ENCODE measurements at places on chromosomes 2 and 18.

DNA sequence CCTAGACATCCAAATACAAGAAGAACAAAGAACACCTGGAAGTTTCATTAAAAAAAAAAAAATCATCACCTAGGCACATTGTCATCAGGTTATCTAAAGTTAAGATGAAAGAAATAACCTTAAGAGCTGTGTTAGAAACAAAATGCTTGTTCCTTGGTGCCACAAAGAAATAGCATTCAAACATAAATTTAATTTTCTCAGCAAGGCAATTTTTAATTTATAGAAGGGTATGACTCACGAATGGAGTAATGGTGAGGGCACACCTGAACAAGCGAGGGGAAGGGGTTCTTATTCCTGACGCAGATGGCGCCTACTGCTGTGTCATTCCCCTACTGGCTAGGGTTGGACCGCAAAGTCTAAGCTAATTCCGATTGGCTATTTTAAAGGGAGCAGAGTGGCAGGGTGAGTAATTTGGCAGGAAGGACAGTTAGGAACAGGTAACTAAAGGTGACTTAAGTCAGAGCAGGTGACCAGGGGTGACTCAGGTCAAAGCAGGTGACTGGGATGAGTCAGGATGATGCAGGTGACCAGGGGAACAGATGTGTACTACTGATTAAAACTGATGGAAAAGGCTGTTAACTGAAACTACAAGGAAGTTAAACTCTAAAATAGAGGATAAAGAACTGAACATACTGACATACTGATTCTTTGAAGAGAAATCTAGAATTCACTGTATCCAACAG, 30.0 kb upstream of the TWSG1 start:
- DNase-seq: no peak

DNA sequence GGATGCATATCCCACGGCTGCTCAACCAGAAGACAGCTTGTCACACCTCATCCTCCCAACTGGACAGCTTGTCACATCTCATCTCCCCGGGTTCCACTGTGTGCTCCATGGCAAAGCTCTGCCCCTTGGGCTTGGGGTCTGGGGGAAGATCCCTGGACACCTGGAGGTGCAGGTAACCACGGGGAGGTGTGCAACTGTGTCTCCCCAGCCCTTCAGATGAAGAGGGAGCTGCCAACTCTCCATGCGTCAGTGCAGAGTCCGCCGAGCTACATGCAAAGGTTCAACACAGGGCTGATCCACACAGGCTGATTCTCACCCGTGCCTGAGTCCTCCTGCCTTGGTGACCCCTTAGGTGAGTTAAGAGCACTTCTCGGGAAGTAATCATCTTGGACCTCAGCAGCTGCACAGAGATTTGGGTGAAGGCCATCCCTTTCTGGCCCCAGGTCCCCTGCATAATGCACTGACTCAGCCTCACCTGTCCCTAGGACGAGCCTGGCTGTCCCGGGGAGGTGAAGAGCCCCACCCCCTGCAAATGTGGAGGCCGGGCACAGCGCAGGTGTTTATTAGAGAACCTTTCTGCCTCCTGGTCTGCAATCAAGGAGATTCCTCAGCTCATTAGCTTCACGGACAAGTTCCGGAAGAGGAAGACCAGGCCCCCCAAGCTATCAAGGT, 157.9 kb downstream of the PXDN start:
- no peak for DNase-seq

DNA sequence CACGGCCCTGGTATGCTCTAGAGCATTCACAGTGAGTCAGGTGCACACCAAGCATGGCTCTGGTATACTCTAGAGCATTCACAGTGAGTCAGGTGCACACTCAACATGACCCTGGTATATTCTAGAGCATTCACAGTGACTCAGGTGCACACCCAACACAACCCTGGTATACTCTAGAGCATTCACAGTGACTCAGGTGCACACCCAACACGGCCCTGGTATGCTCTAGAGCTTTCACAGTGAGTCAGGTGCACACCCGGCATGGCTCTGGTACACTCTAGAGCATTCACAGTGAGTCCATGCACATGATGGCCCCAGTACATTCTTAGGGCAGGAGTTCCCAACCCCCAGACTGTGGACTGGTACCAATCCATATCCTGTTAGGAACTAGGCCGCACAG, 158.1 kb downstream of the EIPR1 start:
- no peak for DNase-seq

- no peak for DNase-seq
Measured at GRCh38 chr18:10748641-10749040, 222.8 kb downstream of the NAPG start.

- no peak for DNase-seq
Measured at GRCh38 chr2:136495636-136496035, 269.7 kb upstream of the THSD7B start.

- peak; percentile 46 for DNase-seq
Measured at GRCh38 chr2:55093381-55093780, 43.1 kb upstream of the RTN4 start.

GRCh38 chr2:231936491-231936890, 10.3 kb upstream of the NPPC start:
- DNase-seq: no peak

DNA sequence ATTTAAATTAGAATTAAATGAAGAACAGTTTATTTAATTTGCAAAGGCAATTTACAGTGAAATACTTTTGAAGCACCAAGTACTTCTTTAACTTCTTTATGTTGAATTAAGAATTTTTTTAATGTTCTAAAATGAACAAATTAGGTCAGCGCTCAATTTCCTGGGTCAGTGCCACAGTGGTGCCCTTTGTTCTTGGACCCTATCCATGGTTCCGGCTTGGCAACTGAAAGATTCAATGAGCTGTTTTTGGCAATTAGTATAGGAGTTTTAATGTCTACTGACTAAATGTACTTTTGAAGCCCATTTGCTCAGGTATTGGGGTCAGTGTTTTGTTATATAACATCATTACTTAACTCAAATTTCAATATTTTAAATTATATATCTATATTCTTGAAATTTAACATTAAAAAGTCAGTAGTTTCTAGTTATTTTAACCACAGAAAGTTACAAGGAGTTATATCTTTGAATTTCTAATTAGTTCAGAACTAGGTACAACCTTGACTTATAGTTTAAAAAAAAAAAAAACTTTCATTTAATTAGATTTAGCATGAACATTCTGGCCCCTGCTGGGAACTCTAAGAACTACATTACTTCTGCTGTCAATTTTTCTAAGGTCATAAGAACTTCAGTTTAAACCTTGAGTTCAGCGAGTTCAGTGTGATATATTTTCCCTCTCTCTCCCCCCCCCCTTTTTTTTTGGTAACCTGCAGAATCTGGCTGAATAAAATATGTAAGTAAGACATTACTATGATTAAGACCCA, 7.6 kb upstream of the MSTN start:
- no peak for DNase-seq

GRCh38 chr18:58788971-58789875, 75.5 kb upstream of the ZNF532 start:
- DNase-seq: no peak

GRCh38 chr2:112181571-112182290, 43.5 kb downstream of the FBLN7 start:
- no peak for DNase-seq

DNA sequence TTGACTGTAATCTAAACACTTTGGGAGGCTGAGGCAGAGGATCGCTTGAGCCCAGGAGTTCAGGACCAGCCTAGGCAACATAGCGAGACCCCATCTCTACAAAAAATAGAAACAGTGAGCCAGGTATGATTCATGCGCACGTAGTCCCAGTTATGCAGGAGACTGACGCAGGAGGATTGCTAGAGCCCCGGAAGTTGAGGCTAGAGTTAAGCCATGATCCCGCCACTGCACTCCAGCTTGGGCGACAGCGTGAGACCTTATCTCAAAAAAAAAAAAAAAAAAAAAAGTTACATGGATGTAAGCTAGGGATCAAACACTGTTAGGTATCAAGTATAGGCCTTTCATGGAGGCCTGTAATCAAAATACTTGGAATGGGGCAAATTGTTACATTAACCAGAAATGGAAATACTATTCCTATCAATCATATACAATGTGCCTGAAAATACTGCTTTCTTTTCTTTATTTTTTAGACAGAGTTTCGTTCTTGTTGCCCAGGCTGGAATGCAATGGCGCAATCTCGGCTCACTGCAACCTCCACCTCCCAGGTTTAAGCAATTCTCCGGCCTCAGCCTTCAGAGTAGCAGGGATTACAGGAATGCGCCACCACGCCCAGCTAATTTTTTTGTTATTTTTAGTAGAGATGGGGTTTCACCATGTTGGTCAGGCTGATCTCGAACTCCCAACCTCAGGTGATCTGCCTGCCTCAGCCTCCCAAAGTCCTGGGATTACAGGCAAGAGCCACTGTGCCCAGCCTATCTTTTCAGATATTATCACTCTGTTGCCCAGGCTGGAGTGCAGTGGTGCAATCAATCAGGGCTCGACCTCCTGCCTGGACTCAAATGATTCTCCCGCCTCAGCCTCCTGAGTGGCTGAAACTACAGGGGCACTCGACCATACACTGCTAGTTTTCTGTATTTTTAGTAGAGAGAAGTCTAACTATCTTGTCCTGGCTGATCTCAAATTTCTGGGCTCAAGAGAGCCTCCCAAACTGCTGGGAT, 27.2 kb downstream of the XPO1 start:
- no peak for DNase-seq

DNA sequence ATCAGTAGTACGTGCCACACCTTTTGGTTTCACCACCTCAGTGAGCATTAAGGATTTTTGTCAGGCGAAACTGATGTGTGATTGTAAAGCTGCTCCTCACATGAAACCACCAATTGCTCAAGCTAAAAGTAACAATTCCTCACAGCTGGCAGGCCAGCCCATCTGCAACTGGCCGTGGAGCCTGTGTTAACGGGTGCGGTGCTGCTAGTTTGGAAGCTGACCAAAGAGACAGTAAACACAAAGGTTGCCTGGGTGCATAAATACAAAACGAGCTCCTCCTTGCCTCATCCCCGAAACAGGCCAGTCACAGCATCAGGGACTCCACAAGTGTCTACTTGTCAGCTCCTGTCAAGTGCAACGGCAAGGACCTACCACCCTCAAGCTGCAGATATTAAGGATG, 32.0 kb downstream of the LGALSL start:
- DNase-seq: no peak

GRCh38 chr2:12816379-12817306, 99.9 kb downstream of the TRIB2 start:
- no peak for DNase-seq

GRCh38 chr18:53551868-53552426, 672.5 kb downstream of the MBD2 start:
- DNase-seq: no peak

DNA sequence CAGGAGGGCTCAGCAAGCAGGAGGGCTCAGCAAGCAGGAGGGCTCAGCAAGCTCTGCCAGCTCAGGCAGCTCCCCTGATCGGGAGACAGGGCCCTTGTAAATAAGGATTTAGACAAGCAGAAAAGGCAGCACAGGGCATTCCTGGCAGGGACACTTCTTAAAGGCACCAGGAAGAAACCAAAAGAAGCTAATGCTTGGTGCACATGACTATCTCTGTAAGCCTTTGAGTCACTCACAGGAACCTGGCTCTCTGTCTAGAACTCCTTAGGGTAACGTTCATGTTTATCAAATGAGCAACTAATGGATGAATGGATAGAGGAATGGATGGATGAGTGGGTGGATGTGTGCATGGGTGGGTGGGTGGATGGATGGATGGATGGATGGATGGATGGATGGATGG, 28.4 kb downstream of the TMEM37 start:
- DNase-seq: no peak

DNA sequence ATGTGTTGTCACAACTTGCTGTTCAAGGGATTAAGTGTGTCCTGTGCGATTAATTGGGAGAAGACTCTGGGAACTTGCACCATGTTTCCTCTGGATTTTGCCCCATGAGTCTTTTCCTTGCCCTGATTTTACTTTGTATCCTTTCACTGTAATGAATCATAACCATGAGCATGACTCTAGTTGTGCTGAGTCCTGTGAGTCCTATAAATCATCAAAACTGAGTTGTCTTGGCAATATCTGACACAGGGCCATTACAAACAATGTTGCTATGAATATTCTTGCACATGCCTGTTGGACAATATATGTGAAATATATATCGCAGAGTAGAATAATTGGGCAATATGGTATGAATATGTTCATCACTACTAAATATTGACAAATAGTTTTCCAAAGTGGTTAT, 56.5 kb upstream of the COL5A2 start:
- DNase-seq: no peak

DNA sequence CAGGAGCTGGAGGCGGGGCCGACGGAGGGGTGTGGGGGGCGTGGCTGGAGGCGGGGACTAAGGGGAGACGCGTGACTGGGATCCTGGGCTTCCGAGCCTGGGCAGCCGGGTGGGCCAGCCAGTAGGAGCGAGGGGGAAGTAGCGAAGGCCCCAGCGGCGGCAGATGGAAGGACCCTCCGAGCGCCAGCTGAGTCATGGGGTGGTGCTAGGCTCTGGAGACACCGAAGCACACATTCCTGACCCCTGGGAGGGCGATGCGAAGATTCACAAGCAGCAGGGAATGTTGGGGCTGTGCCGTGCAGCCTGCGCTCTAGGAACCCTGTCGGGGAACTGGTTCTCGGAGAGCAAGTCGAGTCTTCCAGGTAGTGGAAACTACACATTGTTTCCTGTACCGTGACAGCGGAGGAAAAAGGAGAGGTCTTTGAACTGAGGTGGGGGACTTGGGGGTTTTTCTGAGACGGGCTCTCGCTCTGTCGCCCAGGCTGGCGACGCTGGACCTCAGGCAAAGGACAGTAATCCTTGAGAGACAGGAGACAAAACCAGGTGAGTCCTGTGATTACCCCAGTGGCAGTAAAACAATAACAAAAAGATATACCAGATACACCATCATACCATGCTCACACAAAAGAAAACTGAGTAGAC, 650 bp upstream of the AFG3L2 start:
- DNase-seq: peak; percentile 89

DNA sequence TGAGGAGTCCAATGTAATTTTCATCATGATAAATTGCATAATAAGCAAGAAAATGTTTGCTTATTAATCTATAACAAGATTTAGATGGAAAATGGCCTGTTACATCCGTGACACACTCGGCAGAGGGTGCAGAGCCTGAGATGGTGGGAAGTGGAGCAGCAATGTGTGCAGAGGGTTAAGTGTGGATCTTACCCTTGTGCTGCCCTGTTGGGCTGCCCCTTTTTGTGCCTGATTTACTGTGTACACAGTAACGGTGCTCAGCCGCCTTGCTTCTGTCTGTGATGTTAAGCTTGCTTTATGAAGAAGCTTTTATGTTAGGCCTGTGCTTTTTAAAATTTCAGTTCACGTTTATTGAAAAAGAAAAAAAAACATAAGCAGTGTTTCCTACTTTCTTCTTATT, 220.2 kb upstream of the BOD1L2 start:
- no peak for DNase-seq

- DNase-seq: no peak
Measured at GRCh38 chr18:6543330-6543908, 128.7 kb upstream of the L3MBTL4 start.

GRCh38 chr18:12421732-12422131, 14.0 kb downstream of the PRELID3A start:
- no peak for DNase-seq

DNA sequence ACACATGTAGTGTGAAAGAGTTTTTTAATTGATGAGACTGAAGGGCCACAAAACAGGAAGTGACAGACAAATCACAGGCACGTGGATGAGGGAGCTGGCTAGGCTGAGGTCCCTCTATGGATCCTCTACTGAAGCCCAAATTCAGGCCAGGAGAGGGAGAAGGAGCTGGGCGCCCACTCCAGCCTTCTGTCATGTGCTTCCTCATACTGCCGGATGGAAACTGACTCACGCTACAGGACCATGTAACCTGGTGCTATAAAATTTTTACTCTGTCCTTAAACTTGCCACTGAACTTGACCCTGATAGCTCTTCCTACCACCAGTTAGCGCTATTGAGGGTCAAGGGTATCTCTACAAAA, 31.3 kb downstream of the PSTPIP2 start:
- DNase-seq: no peak
